ENCODE measurements at places on chromosomes 16 and 17.
A peak's percentile ranks its signal among the peaks of the same experiment; 100 is the strongest.

DNA sequence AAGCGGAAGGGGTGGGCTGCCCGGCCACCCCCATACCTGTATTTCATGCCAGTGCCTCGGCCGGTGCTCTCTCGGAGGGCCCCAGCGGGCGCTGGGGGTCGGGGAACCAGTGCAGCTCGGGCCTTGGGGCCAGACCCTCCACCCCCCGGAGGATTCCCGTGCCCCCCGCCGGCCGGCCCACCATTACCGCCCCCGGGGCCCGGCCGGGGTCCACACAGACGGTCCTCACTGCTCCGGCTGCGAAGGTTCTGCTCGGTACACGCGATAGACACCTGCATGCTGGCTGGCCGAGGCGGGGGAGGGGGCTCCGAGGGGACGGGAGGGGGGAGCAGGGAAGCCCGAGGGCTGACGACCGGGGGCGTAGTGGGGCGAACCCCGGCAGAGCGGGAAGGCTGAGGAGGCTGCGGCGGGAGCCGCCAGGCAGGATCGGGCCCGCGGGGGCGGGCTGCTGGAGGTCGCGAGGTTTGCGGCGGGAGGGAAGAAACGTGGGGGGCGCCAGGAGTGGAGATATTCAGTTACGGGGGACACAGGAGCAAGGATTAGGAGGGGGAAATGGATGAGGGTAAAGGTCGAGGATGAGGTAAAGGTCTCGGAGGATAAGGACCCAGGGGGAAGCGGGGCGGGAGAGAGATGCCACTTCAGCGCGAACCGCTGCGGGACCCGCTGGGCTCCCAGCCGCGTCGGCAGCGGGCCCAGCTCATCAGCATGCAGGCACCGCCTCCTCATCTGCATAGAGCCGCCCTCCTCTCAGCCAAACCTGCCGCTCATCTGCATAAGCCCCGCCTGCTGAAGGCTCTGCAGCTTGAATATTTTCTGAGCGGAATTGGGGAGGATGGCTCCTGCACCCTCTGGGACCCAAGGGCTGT is at the start of gene KCNAB3:
TSS of gene KCNAB3 (minus strand) at position 699 of the 866 bp plus-strand sequence. CDS start at position 278, 421 bp downstream.
- peak; percentile 67 for DNase-seq

DNA sequence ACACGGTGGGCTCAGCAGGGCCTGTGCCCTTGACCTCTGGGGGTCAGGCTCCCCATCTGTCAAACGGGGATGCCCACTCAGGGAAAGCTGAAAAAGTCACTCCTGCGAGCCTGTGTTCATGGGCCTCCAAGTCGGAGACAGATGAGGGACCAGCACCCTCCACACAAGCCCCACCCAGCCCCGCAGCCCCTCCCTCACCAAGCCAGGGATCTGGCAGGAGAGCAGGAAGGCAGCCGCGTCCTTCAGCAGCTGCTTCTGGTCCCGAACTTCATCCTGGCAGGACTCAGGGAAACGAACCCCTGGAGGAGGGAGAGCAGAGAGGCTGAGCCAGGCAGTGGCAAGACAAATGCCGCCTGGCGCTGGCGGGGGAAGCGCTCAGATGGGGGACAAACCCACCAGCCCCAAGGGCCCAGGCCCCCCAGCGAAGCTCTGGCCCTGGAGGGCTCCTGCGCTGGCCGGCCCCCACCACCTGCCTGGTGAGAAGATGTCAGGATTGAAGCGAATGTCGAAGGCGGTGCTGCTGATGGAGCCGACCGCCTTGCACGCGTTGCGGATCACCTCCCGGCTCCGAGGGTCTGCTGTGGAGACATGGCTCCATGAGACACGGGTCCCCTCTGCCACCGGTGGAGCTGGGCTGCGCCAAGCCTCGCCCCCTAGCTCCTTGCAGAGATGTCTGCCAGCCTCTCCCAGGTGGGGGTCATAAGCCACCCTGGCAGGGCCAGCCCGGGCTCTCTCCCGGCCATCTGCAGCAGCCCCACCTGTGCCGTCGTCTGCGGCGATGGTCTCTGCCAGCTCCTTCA is 15.4 kb downstream of the CLUH start:
- DNase-seq = no peak

GRCh38 chr16:48212033-48212432 is 32.1 kb upstream of the LONP2 start:
- no peak for DNase-seq

DNA sequence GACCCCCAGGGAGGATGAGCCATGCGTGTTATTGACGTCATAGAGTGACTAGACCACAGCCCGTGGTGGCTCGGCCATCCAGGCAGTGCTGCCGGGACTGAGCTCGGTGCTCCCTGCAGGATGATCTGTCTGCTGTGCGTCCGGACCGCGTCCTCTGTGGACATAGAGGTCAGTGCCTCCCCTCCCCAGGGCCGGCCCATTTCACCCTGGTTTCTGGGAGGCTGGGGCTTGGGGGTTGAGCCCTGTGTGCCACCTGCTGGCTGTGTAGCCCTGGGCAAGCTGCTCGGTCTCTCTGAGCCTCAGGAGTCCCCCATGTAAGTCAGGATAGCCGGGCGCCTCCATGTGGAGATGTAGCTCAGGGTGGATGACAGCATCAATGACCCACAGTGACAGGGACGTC is 8.3 kb downstream of the TSC2 start:
- no peak for DNase-seq

GRCh38 chr17:64783556-64784352 is 121.6 kb upstream of the SMURF2 start:
- peak; percentile 32 for DNase-seq

- DNase-seq = no peak
Observed at GRCh38 chr17:77061669-77062068, 79.1 kb upstream of the SEC14L1 start.

- DNase-seq = no peak
Observed at GRCh38 chr17:77200711-77201110, 59.9 kb downstream of the SEC14L1 start.

DNA sequence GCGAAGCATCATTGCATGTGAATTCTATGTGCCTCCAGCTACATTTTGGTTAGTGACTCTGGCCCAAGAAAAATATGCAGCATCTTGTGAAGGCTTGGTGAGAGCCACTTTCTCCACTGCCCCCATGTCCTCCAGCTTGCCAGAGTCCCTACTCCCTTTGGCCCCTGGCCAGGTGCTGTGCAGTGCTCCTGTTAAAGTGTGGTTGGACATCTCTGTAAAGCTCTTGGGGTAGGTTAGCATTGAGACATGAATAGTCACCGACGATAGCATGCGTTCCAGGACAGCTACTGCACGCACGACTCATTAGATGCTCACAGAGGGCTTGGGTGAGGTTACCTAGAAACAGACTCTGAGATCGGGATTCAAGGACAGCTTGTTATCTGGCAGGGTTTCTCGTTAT is 48.6 kb downstream of the FOXL1 start:
- DNase-seq = no peak

DNA sequence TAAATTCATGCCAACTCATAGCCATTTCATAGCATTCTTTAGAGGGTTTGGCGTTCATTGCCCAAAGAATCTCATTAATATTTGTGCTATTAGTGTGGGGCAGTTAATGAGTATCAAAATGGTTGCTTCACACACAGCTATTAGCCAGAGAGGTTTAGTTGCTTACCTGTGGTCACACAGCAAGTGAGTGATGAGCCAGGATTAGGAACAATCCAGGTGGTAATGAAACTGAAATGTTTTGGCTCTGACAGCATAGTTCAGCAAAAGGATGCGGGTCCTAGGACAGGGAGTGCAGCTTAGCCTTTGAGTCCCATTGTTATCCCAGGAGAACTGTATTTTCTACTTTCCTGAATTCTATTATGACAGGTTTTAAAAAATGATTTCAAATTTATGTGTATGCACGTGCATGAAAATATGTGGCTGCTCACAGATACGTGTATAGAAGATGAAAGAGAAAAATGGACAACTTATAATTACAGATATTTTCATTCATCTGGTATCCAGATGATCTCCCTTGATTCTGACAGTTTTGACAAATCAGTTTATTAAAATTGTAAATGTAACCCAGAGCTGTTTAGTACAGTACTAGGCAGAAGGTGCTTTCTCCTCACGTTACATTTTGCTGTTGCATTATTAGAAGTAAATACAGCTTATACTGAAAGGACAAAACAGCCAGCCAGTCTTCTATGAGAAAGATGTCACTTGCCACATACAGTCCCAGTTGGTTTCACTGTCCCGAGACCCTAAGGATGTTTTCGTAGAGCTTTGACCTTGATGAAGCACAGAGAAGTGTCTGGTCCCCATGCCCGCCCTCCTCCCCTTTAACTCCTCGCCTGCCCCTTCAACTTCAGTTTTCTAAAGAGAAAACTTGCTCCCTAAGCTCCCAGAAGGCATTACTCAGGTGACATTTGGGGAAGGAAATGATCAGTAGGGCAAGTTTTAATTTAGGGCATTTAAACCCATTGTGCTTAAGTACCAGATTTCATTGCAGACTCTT is 99.8 kb upstream of the TBX2 start:
- DNase-seq = no peak

DNA sequence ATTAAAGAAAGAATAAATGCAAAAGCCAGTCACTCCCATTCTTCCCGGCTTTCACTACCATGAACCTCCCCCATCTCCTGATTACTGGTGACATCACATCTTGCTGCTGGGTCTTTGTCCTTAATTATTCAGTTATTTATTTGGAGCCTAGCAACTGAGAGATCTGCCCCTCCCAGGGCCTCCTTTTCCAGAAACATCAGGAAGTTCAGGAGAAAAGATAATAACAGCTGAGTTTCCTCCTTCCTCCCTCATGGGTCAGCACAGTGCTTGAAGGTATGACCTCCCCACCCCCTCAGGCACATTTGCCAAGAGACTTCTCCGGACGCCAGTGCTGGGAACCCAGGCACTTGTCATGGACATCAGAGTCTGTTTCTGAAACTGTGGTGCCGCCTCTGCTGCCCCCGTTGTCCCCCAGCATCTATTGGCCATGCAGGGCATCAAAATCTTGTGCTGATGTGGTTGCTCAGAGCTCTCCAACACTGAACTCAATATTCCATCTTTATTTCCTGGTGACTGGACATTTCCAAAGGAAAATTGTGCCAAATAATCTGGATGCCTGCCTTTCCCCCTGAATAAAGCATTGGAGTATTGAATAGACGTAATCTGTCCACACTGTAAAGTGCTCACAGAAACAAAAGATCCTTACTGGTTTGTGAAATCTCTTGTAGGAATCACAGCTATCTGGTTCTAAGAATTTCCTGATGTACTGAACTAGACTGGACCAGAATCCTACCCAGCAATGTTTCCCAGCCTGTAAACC is 71.8 kb downstream of the ZNF18 start:
- DNase-seq = no peak

DNA sequence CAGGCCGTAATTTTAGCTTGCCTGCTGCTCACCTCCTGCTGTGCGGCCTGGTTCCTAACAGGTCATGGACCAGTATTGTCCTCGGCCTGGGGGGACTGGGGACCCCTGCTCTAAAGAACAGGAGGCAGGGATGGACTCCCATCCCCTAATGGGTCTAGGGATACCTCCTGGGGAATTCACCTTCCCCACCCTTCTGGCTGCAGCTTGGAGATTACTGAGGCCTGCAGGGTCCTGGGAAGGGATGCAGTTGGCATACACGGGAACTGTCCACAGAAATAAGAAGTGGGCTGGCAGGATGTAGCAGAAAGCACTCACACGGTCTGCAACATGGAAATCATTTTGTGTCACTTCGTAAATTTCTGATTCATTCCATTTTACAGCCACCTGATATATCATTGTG is 123.0 kb downstream of the C16orf95 start:
- DNase-seq = no peak

DNA sequence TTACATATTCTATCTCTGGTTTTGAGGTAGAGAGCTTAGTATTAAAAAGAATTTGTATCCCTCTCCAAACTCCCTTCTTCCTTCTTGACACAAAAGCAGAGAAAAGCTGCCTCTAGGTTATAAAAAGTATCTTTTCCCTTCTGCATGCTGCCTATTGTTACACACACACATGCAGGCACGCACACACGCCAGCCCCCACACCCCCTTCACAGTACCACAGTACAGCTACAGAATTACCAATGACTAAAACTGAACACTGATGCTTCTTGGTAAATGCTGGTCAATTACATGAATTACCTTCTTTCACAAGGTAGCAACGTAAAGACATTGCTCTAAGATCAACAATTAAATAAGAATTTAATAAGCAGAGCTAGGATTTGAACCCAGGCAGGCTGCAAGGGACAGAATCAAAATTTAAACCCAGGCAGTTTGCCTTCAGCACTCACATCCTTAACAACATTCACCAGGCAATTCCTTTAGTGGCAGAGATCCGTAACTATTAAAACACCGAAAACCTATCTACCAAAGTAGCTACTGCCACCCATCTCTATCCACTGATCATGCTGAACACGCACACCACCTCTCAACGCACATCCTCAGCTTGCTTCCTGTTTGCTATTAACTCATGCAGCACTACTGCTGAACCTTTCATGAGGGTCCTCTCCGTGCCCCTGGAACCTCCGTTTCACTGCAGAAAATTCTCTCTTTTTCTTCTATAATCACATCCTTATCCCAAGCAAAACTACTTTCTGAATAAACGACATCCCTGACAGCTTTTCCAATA is 37.8 kb downstream of the YWHAE start:
- no peak for DNase-seq

GRCh38 chr16:67150047-67150832 is 558 bp downstream of the B3GNT9 start:
- DNase-seq = no peak

DNA sequence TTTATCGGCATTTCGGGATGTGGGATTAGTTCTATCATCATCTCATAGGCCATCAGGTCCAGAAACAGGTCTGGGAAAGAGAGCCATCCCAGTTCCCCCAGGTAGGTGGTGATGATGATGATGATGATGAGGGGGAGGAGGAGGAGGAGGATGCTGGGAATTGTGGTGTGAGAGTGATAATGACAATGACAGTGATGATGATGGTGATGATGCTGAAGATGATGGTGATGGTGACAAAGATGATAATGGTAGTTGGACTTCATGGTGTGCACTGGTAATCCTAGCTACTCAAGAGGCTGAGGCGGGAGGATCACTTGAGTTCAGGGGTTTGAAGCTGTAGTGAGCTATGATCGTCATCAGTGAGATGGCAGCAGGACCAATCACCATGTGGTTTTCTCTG is 16.3 kb upstream of the GCSH start:
- DNase-seq = no peak

DNA sequence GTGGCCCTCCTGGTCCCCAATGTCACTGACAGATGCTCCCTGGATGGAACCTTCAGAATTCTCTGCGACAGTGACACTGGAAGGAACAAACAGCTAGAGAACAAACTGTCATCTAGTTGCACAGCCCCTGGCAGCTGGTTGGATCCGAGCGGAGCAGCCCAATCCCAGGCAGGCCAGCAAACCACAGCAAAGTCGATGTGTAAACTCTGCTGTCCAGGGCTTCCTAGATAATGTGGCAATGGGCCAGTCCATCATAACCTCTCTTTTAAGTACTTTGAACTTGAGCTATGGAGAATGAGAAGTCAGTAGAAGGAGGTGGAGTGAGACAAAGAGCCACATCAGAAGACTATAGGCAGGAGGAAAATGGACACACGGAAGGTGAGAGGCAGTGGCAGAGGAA is 323.0 kb downstream of the CBLN1 start:
- DNase-seq = no peak

Measured in nucleus accumbens (tissue), 56 donors.